ENCODE measurements at places on chromosomes 1 and 21.

DNA sequence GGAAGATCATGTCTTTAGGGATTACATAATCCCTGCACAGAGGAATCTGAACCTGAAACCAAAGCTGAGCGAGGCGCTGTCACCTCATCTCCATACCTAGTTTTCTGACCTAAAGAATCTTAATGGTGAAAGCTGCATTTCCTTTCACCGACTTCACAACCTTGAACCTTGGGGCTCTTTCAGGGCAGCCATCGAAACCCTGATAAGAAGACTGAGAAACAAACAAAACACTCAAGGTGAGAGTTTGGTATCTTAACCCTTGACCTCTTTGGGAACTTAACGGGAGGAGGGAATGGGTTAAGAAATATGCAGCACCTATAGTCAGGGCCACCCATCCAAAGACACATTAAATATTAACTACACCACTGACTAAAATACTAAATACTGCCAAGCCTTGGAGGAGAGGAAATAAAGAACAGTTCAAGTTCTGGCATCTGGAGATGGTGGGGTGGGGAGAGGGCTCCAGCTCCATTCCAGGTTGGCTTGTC is 2.0 kb downstream of the C1orf116 start:
- DNase-seq, result no peak

DNA sequence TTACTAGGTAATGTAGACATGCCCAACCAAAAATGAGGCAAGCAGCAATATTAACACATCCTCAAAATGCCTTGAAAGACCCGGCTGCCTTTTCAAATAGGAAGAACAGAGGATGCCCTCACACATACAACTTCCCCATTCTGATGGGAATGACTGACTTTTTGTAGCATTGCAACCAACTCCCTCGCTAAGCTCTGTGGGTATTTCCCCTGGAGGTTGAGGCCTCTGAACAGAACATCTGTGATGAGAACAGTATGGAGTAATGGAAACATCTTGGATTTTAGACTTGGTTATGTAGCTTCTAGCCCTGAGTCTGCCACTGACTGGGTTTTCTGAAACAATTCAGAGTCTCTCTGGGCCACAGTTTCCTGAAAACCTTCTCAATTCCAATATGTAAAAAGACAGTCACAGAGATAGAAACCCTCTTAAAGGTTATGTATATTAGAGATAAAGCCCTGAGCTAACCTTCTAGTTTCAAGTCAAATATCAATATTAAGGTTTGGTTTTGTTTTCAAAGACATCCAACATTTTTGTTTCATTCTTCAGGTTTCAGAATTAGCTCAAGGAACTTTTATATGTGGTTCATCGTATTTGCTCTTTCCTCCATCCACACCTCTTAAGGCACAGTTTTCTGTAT is 311.5 kb downstream of the SETD4 start:
- DNase-seq, result no peak

- DNase-seq, result no peak
Measured at GRCh38 chr1:246434335-246434734, 72.7 kb downstream of the SMYD3 start.

GRCh38 chr1:228783418-228784040 is 48.2 kb downstream of the RHOU start:
- DNase-seq, result no peak

- no peak for DNase-seq
Measured at GRCh38 chr1:187310038-187310631, 481.4 kb downstream of the PLA2G4A start.

- DNase-seq, result peak; percentile 78
Measured at GRCh38 chr21:32819694-32820093, 48.1 kb upstream of the PAXBP1 start.

GRCh38 chr1:38858833-38859560 is 575 bp downstream of the RRAGC start:
- peak; percentile 63 for DNase-seq

- DNase-seq, result peak; percentile 80
Measured at GRCh38 chr1:43207229-43207853, 35.2 kb downstream of the CFAP57 start.

GRCh38 chr1:72117621-72118020 is 164.7 kb downstream of the NEGR1 start:
- no peak for DNase-seq

GRCh38 chr1:87215592-87215991 is 113.1 kb upstream of the LMO4 start:
- DNase-seq, result no peak

DNA sequence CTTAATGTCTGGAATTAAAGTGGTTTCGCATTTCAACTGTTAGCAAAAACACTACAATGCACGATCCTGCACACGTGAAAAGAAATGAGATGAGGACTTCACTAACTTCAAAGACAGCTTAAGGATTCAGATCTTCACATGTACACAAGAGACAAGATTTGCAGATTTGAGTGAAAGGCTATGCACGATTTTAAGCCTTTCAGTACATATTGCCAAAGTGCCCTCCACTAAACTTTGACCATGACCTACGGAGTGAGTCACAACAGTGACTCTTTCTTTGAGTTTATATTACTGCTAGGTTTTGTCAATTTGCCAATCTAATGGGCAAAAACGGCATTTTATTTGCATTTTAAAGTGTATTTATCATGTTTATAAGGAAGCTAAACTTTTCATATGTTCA is 41.2 kb upstream of the CR1L start:
- peak; percentile 19 for DNase-seq

DNA sequence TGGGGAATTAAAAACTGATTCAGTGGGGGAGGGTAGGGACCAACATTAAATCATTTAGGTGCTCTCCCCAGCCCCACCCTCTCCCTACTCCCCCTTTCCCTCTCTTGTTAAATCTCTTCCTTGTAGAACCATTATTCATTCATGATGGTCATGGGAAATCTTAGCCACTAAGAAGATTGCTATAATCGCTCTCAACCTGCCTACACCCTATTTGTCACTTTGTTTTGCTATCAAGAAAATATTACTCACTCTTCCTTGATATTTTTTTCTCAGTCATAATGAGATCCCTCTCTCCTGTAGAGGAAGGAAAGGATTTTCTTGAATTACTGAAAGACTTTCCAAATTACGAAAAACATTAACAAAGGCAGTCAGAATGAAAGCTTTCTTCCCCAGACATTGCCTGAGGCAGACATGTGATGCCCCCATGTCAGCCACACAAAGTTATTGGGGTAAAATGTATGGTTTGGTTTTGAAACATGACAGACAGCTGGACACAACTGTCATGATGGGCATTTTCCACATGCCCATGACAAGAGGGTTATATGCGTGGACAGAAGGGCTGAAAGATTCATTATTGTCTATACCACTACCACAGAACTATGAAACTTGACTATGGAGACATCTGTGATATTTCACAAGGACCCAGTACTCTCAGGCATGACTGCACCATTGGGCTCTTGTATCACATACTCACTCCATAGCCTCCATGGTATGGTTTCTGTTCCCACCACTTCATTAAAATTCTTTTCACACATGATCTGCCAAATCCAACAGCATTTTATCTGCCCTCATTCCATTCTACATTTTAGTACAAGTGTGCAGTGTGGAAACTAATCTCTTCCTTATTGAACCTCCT is 420.1 kb downstream of the DISC1 start:
- DNase-seq, result no peak

- peak; percentile 52 for DNase-seq
Measured at GRCh38 chr1:5980314-5981008, 11.8 kb downstream of the NPHP4 start.

DNA sequence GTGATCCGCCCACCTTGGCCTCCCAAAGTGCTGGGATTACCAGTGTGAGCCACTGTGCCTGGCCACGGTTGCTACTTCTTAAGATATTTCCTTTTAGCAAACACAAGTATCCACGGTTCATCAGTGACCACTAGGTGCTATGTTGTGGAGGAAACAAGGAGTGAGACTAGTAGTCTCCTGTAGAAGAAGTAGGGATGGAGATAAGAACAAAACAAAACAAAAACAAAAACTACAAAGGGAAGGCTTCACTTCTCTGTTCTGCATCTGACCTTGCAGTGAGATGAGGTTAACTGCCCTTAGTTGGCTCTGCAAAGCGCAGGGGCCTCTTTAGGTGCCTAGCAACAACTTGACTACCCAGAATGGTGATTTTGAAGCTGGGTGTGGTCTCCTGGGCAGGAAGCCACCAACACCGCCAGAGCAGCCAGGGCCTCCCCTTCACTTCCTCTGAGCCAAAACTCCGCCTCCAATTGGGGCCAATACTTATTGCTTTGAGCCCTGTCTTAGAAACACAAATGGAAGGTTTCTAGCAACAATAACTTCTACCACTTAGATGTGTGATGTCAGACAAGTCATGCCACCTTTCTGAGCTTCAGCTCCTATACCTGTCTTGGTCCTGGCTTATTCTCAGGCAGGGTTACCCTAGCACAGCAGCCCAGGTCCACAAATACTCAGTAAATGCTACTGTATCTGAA is 12.8 kb upstream of the CDC42 start:
- peak; percentile 49 for DNase-seq

GRCh38 chr1:173268786-173269277 is 61.7 kb upstream of the TNFSF4 start:
- peak; percentile 39 for DNase-seq

GRCh38 chr1:54848134-54848948 is 38.7 kb downstream of the DHCR24 start:
- DNase-seq, result no peak

DNA sequence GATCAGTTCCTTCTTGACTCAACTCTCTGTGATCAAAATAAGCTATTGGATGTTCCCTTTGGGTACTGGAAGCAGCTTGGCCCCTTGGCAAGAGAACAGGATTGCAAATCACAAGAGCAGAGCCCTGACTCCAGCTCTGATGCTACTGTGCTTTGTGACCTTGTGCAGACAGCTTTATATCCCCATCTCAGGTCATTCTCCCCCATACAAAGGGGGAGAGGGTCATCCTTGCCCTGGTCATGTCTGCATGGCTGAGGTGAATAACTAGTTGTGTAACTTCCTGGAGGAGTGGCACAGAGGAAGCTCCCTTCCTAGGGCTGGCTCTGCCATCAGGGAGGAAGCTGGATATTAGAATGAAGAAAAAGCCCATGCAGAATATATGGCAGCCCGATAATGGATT is 142.9 kb downstream of the DHRS3 start:
- no peak for DNase-seq

DNA sequence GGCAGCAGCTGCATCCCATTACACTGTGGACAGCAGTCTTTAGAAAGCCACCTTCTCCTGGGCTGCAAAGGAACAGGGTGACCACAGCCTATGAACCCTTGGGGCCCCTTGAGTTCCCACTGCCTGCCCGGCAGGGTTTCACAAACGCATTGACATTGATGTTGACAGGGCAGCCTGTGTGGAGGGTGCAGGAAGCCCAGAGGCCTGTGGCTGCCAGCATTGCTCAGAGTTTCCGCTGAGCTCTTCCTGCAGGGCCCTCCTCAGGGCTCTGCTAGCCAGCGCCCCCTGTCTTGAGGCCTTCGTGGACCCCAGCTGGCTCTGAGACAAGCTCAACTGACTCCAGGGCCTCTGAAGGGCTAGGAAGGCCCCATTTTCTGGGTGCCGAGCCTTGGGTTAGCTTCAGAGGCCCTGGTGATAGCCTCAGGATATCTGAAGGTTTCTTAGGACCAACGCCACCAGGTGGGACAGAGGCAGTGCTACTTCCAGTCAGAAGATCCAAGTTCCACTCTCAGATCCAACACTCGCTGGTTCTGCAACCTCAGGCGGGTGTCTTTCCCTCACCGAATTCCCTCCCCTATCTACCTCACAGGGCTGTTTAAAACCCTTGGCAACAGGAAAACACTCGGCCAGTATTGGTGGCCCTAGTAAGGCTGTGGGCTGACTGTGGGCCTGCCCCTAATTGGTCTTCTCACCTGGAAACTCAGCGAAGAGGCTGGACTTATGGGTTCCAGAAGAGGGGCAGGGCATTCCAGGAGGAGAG is 27.2 kb upstream of the EPS8L3 start:
- peak; percentile 62 for DNase-seq

DNA sequence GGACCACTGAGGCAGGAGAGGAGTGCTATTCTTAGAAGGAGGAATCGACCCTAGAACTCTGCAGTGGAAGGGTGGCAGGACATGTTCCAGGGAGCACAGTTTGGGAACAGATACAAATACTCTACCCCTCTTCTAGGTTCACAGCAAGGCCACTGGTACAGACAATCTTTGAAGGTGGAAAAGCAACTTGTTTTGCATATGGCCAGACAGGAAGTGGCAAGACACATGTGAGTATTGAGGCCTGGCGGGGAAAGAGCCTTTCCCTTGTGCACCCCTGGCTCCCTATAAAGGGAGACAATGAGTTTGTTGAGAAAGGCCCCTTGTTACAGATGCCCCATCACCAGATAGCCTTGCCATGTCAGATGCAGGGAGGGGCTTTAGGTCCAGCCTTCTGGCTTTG is 17.8 kb downstream of the KIF2C start:
- no peak for DNase-seq

DNA sequence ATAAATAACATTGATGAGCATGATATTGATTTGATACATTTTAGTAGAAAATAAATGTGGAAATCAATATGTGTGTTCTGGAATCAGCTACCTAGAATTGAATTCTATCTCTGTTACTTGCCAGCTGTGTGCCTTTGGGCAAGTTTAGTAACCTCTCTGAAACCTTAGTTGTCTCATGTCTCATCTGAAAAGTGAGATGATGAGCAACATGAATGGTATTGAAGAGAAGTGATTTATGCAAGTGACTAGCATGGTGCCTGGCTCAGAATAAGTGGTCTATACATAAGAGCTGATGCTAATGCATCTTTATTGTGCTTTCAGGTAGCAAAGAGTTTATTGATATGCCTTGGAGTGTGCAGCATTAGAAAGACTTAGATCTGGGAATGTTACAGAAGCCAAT is 383.3 kb downstream of the PRDM2 start:
- no peak for DNase-seq

DNA sequence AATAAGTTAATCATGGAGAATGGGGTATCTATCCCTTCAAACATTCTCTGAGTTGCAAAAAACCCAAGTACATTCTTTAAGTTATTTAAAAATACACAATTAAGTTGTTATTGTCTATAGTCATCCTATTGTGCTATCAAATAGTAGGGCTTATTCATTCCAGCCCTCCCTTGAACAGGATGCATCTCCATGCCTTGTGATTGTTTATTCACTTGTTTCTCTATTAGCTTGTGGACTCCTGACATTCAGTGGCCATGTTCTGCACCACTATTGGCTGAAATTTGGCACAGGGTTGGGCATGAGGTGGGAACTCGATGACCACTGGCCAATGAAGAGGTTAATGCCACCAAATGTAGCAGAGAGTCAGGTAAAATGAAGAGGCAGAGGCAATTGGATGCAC is 272.8 kb downstream of the TNR start:
- DNase-seq, result no peak

All from EH (cell line).